ENCODE measurements at places on chromosomes 2 and 18.
A peak's percentile ranks its signal among the peaks of the same experiment; 100 is the strongest.

DNA sequence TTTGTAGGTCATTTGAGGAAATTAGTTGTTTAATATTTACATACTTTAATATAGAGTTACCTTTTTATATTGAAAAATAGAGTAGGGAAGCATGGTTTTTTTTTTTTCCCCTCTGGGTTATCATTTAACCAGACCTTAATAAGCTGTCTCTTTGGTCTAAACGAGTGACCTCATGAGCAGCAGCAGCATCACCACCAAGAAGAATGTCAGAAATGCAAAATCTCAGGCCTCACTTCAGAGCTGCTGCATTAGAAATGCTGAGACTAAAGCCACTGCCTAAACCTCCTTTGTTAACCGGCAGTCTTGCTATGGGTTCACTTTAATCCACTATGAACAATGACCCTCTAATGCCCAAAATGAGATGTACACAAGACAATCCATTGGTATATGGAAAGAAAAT is 733.7 kb upstream of the FAM98A start:
- DNase-seq = no peak

DNA sequence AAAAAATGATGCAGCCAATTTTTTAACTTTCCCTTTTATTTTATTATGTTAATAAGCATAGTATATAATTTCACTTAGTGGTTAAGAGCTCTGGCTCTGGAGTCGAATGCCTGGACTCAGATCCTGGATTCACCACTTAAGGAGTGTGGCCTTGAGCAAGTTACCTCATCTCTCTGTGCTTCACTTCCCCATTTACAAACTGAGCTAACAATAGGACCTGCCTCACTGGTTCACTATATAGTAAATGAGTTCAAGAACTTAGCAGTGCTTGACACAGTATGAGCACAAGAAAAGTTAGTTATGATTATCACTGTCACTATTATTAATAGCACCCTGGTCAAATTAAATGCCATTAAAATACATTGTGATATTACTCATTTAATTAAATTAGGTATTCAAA is 30.6 kb downstream of the SCN3A start:
- DNase-seq = no peak

- no peak for DNase-seq
These were observed 207.9 kb upstream of the SALL3 start for GRCh38 chr18:78771496-78772359.

- no peak for DNase-seq
These were observed 700.1 kb upstream of the CHAC2 start for GRCh38 chr2:53067533-53067932.

DNA sequence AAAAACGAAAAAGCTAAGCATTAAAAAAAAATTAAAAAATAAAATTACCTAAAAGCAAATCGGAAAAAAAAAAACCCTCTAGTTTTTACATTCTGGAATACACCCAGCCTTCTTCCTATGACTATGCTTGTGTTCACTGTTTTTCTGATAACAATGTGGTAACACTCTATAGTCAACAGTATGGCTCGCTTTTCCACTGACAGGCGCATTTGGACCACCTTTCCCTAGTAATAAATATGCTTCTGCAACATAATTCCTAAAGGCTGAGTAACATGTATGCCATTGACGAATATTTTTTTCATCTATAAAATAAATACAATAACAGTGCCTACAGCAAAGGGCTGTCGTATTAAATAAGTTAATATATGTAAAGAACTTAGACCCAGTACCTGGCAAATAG is 27.9 kb downstream of the NOL10 start:
- DNase-seq = no peak

GRCh38 chr2:72395096-72395495 is 247.4 kb upstream of the CYP26B1 start:
- DNase-seq = no peak

- no peak for DNase-seq
These were observed 77.7 kb upstream of the FBXO11 start for GRCh38 chr2:47984041-47984440.

DNA sequence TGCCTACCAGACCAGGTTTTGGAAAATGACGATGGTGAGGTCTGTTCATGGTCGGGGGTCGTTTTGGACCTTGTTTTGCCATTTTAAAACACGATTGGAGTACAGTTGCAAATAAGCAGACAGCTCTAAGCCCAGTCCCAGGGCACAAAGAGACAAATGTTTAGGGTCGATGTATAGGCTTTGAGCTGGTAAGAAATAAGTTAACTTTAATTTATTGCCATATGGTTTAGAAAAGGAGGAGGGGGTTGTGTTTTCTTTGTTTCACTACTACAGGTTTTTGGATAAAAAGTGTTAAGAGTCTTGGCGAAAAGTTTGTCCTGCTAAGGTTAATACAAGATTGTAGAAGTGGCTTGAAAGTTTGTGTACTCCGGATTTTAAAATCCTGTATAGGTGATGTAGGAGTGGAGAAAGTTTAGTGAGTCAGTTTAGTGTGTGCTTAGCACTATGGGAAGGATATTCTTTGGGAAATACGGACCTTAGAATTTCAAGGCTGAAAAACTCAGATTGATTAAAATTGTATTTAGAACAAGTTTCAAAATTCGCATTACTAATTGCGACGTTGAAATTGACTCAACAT is 1.3 kb downstream of the KCMF1 start:
- DNase-seq = no peak

GRCh38 chr2:65390134-65390533 is 42.3 kb downstream of the SPRED2 start:
- no peak for DNase-seq

DNA sequence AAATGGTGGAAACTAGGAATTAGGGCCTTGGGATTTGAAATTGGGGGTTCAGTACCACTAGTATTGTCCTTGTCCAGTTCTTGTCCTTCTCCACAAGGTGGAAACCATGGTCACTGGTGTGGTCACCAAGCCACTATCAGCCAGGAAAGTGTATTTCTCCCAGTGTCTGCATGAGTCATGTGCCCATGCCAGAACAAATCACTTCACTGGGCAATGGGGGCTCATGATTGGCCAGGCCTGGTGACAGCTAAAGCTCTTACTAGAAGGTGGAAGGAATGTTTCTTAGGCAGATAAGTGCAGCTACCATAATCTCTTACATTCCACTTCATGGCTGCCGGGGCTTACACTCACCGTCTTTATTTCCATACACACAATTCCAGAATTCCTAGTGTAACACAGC is 124.8 kb upstream of the TACR1 start:
- no peak for DNase-seq

- DNase-seq = no peak
These were observed 119.0 kb downstream of the PMAIP1 start for GRCh38 chr18:60018618-60019462.

DNA sequence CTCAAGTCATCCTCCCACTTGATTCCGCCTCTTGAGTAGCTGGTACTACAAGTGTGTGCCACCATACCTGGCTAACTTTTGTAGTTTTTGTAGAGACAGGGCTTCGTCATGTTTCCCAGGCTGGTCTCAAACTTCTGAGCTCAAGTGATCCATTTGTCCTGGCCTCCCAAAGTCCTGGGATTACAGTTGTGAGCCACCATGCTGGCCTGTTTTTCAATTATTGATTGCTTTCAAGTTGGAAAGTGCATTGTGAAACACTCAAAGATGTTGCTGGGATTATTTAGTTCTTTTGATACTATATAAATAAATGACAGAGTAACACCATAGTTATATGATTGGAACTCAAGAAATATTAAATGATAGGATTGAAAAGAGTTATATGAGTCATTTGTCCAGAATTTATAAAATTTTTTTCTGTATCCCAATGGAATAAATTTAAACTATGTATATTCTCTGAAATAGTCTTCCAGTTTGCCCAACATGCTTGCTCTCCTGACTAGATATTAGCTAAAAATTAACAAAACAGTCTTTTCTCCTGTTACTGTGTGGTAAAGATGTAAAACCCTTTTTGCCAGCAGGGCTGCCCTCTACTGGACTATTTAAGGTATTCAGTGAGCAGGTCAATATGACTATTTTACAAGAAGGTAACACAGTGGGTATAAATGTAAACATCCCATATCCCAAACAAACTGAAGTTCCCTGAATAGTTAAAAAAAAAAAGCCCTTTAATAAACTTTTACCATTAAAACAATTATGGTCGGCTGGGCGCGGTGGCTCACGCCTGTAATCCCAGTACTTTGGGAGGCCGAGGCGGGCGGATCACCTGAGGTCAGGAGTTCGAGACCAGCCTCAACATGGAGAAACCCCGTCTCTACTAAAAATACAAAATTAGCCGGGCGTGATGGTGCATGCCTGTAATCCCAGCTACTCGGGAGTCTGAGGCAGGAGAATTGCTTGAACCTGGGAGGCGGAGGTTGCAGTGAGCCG is 42.7 kb downstream of the ACSL3 start:
- no peak for DNase-seq

- no peak for DNase-seq
These were observed 264.3 kb upstream of the SLC39A10 start for GRCh38 chr2:195392446-195393336.

DNA sequence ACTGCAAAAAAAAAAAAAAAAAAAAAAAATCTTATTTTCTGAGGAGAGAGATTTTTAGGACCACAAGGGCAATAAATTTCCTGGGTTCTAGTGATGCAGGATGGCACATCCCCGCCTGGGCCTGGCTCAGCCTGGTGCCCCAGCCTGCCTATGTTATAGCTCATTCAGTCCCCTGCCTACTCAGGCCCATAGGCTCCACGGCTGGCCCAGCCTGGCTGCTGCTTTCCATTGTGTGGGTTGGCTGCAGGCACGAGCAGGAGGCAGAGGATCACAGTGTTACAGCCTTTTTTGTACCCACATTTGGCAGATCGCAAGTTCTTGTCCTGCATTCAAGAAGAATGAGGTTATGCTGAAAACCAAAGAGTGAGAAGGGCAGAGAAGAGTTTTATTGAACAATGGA is 2.8 kb upstream of the SULT6B1 start:
- no peak for DNase-seq

- DNase-seq = no peak
These were observed 186.9 kb downstream of the LDLRAD4 start for GRCh38 chr18:13405305-13406038.

DNA sequence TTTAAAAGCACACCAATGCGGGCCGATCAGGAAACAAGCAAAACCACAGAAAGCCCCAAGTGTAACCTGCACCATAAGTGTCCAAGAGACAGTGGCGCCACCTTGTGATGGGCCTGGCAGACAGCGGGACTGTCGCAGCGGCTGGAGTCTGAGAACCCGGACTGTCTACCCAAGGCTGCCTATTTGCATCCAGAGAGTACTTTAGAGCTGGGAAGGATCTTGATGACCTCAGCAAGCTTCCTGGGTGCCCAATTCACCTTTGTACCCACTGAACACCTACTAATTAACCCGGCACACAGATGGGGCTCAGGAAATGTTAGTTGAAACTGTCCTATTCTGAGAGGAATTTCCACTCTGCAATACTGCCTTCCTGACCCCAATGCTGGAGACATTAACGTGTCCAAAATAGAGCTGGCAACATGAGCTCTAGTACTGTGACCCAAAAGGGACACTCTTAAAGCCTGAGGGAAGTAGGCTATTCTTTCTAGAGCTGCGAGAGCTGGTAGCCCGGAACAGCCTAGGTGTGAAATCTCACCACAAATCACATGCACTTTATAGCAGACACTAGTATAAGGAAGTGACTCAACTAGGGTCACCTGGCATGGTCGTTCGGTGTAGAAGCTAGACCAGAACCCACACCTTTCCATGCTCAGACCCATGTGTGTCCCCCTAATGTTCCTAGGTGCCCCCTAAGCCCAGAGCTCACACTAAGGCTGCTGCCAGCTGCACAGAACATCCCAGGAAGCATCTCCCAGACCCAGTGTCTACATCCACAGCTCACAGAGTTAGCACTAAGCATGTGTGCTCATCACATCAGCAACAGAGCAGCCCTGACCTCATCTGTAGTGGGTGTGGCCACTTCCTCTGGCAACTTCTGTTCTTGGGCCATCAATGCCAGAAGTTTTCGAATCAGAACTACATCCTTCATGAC is 25.4 kb downstream of the POLR1A start:
- DNase-seq = peak; percentile 74

- DNase-seq = no peak
These were observed 128.5 kb downstream of the DCC start for GRCh38 chr18:52468496-52468895.

DNA sequence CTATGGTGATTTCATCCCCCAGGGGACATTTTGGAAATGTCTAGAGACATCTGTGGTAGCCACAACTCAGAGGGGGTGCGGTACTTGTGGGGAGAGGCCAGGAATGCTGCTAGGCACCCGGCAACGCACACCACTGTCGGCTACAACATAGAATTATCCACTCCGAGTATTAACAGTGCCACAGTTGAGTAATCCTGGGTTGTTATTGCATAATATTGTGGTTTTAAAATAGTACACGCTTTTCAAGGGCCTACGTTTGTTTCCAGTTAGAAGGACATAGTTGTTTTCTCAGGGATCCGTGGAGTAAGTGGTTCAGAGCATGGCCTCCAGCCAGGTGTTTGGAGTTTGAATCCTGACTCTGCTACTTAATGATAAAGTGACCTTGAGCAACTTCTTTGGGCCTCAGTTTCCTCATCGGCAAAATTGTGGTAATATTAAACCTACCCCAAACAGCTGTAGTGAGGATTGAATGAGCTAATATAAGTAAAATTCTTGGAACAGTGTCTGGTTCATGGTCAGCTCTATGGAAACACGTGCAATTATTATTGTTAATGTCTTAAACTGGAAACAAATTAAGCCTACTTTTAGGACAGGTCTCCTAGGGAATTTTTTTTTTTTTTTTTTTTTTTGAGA is 24.5 kb downstream of the CYP27A1 start:
- DNase-seq = no peak

- no peak for DNase-seq
These were observed 193.2 kb downstream of the MBD2 start for GRCh38 chr18:54031243-54031642.

- no peak for DNase-seq
These were observed 143.9 kb downstream of the MYT1L start for GRCh38 chr2:2187196-2187595.

GRCh38 chr2:10172033-10172871 is 49.7 kb downstream of the RRM2 start:
- DNase-seq = no peak

DNA sequence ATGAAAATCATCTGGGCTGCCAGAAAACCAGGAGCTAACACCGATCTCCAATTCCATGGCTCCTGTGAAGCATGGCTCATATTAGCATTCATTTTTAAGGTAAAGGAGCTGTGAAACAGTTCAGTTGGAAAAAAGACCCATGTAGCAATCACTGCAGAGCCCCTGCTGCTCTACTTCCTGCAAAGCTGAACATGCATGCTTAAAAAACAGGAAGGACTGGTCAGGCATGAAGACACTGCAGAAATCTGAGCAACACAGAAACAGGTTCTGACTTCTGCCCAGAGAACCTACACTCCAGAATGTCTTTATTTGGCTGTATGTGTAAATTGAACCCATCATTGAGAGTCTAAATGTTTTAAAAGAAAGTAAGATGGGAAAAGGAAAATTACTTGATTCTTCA is 950.6 kb downstream of the DCDC2C start:
- DNase-seq = no peak

- no peak for DNase-seq
These were observed 15.3 kb downstream of the NMUR1 start for GRCh38 chr2:231514951-231515297.
